Trophoblast cell (in vitro differentiated cells and primary cell): ENCODE measurements at places on chromosomes 4 and X.

DNA sequence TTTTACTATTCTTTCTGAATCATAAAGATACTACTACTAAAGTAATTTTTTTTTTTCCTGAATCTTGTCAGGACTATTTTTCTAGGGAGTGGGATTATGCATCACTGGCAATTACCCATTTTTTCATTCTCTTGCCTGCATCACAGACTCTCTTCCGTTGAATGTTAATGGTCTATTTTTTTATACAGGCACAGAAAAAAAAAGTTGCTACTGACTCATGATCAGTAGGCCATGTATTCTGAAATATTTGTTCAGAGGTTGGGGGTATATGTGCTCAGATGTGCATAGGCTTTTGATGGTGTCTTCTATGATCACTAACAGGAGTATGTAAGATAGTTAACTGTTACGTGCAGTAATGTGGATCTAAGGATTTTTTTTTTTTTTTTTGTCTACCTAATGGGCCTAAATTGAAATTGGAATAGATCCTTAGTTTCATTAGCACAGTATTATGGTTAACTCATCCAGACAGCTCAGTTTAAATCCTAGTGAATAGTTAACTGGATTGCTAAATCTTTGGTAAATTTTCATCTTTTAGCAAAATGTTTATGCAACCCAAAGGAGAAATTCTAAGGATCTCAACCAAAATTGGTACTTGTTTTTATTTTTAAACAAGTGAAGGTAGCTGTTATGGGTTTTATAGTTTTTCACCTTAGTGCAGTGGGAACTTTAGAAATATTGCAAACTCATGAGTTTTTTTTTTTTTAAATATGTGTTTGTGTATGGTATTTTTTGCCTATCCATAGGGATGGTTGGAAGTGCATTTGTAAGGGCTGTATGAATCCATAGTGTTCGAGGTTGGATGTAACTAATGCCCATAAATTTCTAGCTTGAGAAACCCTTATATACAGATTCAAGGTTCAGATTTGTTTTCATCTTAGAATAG is 12.1 kb downstream of the BMP2K start:
- DNase-seq: no peak

GRCh38 chr4:137651128-137651527 is 118.8 kb upstream of the PCDH18 start:
- no peak for DNase-seq

DNA sequence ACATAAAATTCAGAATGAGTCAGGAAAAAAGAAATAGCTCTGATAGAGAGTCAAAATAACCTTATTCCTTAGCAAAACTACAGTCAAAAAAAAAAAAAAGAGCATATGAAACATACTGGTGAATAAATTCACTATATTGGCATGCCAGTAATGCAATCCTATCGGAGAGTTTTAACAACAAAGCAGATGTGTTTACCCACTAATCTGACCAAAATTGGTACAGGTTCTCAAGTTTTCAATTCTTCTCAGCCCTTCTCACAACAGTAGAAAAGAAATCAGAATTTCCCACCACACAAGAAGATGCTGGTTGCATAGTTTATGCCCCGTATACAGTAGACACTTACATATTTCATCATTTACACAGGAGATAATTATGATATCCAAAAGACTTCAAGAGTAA is 59.4 kb downstream of the LCORL start:
- peak; percentile 28 for DNase-seq

DNA sequence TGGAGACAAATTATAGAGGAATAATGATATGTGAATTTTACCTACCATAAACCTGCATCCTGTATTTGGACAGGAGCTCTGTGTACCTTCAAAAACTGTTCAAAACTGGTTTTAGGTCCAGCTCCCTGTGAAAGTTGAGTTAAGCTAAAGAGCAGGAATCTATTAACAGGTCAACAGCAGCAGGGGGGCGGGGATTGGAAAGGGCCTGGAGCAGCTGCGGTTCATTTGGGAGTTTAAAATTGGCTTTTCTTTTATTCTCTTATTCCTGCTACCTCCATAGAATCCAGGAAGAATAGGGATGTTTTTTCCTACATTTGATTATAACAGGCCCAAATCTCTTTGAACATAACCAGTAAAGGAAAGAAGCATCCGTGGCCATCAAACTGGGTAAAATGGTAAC is 23.8 kb downstream of the SHROOM3 start:
- no peak for DNase-seq

- DNase-seq: no peak
Measured at GRCh38 chrX:118286066-118286762, 59.7 kb upstream of the WDR44 start.

GRCh38 chrX:149013081-149013480 is 492.0 kb downstream of the IDS start:
- DNase-seq: no peak

DNA sequence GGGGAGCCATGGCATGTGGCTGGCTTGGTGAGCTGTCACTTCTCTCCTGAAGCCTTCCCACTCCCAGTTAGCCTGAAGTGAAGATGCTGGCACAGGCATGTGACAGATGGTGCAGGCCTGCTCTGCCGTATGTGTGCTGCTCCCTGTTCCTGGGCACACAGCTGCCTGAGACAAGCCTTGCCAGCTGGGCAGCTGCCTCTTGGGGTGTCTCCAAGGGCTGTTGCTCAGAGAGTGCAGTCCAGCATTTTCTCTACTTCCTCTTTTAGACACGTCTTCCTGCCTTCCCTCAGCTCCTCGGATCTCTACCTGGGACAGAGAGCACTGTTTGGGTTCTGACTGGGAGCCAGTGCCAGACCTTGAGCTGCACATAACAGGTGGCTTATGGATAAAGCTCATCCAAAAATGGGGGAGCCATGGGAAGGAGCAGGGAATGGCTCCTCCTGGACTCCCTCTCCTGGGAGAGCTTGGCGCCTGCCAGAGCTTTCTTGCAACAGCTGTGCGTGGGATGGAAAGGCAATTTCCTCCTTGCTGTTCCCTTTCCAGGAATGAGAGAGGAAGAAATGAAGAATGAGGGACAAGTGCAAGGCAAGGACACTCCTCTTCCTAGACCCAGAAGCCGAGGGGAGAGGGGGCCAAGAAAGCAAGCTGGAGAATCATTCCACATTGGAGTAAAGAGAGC is 132.9 kb downstream of the MSL3 start:
- no peak for DNase-seq

DNA sequence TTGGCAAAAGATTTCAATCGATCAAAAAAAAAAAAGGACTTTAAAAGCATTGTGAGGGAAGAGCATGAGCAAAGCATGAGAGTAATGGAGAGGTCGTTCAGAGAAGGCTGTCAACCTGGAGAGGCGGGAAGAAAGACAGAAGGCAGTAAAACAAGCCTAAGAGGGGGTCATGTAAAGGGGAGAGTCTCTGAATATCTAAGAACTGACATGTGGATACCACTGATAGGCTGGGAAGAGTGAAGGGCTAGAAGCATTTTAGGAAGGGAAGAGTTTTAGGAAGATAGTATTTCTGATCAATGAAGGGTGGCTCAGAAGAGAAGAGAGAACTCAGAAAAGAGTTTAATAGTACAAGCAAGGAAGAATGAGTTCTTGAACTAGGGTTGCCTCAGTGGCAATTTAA is 7.5 kb downstream of the FAM9C start:
- no peak for DNase-seq

DNA sequence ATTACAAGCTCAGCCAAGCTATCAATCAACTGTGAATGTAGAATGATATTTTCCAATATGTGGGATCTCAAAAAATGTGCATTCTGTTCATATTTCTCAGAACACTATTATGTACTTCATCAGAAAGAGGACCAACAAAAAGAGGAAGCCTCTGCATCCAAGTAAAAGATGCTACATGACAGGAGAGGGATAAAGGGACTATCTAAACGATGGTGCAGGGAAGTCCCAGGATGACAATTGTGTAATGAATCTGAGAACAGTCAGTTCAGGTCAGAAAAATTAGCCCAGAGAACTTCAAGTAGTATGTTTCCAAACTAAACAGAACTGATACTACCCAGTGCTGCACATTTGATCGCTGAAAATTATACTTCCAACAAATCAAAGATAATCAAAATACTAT is 127.0 kb downstream of the ZNF330 start:
- DNase-seq: no peak

- DNase-seq: no peak
Measured at GRCh38 chr4:16727218-16727617, 171.2 kb downstream of the LDB2 start.

DNA sequence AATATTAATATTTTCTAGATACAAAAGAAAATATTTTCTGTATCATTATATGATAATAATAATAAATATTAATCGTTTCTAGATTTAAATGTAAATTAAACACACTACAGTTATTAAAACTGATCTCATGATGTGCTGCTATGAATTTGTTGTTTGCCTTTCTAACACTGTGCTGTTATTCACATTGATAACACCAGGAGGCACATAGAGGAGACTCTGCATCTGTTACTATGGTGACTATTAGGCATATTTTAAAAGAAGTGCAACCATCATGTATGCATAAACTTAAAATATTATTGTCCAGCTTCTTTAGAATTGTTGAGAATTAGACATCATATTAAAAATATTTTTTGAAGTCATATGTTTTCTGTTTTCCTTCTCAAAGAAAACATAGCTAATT is 11.8 kb upstream of the PDGFC start:
- DNase-seq: peak; percentile 25

DNA sequence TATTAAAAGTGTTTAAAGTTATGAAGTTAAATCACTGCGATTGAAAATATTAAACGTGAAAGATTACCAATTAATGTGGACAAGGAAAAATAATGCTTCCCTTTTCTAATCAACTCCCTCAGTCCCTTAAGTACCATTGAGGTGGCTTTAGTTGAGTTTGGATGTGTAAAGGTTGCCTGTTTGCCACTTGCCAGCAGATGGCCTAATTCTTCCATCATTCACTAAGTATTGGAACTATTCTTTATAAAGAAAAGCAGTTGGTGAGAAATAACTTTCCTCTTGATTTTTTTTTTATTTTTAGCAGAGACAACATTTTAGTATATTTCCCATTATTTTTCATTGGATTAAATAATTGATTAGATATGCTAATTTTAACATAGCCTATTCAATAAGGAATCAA is 295.9 kb upstream of the TACR3 start:
- peak; percentile 23 for DNase-seq

DNA sequence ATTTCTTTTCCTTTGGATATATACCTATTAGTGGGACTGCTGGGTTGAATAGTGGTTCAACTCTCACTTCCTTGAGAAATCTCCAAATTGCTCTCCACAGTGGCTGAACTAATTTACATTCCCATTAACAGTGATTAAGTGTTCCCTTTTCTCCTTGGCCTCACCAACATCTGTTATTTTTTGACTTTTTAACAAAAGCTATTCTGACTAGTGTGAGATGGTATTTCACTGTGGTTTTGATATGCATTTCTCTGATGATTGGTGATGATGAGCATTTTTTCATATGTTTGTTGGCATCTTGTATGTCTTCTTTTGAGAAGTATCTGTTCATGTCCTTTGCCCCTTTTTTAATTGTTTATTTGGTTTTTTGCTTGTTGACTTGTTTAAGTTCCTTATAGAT is 413.0 kb downstream of the MAPK10 start:
- no peak for DNase-seq

GRCh38 chr4:124596816-124597215 is 115.7 kb downstream of the ANKRD50 start:
- DNase-seq: no peak

GRCh38 chr4:141346144-141346543 is 125.4 kb downstream of the ZNF330 start:
- no peak for DNase-seq

DNA sequence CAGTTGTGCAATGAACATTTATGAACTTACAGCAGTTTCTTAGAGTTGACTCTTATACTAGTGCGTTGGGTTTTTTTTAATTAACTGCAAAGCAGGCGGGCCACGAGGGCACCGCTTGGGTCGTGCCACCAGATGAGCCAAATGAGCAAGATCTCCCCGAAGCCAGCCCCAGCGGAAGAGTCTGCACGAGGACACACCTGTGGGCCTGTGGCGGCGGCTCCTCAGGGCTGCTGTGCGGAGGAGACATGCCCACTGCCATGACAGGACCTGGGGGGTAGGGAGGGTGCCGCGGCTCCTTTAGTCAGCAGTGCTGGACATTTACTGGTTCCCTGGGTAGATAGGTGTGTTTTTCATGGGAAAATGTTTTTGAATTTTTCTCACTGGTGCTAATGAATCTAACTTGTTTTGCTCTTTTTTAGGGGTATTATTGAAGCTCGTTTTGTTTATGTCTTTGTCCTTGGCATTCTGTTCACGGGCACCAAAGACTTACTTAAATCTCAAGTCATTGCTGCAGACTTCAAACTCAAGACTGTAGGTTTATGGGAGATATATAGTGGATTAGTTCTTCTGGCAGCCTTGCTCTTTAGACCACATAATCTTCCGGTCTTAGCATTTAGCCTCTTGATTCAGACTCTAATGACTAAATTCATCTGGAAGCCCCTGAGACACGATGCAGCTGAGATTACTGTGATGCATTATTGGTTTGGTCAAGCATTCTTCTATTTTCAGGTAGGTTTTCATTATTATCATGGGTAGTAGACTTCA is 31.2 kb downstream of the PIGG start:
- no peak for DNase-seq

GRCh38 chrX:15233416-15234015 is 36.4 kb downstream of the ASB9 start:
- DNase-seq: no peak

DNA sequence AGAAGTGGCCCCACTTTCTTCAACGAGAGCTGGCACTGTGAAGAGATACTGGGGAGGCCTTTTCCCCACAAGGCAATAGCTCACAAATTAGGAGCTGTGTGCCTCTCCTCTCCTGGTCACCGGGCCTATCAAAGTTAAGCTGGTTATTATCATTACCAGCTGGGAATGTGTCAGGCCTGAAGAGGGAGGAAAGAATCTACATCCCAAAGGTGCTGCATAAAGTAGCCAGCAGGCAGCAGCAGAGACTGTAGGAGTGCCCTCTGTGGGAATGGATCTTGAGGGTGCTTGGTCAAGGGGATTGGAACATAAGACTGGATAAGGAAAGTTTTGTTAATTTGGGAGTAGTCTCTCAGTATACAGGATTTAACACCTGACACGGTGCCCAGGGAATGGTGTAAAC is 9.1 kb upstream of the TMPRSS11D start:
- no peak for DNase-seq

- DNase-seq: no peak
Measured at GRCh38 chr4:26607776-26608175, 23.9 kb downstream of the TBC1D19 start.

GRCh38 chrX:120115438-120115963 is at the start of gene RHOXF1:
Gene RHOXF1, minus strand, starts transcription at chrX:120115913. Its CDS starts 51 bp downstream, at chrX:120115862.
- no peak for DNase-seq

- DNase-seq: no peak
Measured at GRCh38 chrX:22097012-22097694, 65.0 kb downstream of the PHEX start.

DNA sequence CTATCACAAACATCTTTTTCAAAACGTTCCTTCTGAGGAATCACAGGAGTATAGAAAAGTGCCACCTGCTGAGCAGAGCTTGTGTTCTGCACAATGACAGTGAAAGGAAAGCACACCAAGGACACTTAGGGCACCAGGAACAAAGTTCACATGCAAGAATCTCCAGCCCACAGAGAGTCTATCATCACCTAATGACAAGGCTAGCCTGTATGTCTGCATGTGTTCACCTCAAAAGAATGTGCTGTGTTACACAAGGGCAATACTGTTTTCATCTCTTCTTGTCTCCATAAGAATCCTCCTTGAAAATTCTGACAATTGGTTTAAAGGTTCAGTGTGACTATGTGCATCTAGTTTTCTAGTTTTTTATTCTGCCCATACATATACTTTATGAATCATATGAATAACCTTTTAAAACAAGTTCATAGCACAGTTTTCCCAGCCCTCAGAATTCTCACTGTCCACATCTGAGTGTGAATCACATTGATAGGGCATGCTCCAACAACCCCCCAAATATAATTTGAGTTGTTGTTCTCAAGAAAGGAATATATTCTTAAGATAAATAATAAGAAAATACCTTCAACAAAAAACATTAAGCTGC is 118.0 kb downstream of the PWWP3B start:
- DNase-seq: peak; percentile 42
